Stimulated activated CD8-positive, alpha-beta memory T cell treated with anti-CD3 and anti-CD28 coated beads, Interleukin-12 subunit alpha, Interleukin-12 subunit beta, amount 100 ng/mL, for 4 hours (primary cell): ENCODE measurements at places on chromosomes 5 and 9.

DNA sequence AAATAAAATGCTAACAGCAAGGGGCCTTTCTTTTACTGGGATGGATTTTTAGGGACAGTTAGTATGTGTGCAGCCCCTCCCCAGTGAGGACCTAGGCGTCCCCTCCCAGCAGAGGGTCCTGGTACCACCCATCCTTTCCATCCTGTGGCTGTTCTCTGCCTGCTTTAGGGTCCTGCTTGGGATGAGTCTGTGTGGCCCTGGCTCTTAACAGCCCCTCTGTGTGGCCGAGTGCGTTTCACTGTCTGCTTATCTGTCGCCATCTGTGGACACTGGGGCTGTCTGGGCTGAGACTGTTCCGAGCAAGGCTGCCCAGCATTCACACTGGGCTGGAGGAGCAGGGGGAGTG, 17.0 kb downstream of the WNK2 start:
- DNase-seq, result no peak

DNA sequence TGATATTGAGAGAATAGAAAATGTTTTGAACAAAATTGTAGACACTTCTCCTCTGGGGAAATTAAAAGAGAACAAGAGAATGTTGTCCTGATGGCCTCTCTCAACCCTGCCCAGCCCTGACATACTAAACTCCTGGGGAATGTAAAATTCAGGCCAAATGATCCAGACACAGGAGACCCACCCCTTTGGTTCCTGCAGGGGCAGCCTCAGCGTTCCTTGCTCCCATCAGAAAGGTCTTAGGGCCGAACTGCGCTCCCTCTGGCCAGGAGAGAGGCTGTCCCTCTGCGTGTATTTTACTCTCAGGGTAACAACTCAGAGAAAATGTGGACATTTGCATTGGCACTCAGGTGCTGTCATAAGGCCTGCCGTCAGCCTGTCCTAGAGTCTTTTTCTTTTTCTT, 616.3 kb upstream of the KLF4 start:
- no peak for DNase-seq

DNA sequence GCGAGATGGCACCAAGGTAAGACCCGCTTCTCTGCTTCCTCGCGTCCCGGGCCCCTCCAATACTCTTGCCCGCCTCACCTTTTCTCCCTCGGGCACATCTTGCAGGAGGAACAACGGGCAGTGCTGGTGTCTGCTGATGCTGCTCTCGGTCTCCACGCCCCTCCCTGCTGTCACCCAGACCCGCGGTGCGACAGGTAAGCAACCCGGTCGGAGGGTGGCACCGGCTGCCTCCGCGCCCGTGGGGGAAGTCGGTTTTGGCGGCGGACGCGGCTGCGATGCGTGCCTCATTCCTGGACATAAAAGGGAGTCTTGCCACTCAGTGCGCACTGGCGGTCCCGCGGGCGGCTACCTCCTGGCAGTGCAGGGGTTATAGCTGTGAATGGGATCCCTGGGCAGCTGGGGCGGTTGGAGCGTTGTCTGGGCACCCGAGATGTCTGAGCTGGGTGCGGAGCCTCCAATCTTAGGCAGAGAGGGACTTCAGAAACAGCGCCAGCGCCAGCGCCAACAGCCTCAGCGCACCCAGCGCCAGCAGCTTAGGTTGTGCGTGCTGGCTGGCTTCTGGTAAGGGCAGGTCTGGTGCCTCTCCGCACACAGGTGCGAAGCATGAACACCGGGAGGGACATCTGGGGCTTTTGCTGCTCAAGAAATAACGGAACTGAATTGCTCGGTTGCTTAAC, 488 bp downstream of the COL15A1 start:
- no peak for DNase-seq

DNA sequence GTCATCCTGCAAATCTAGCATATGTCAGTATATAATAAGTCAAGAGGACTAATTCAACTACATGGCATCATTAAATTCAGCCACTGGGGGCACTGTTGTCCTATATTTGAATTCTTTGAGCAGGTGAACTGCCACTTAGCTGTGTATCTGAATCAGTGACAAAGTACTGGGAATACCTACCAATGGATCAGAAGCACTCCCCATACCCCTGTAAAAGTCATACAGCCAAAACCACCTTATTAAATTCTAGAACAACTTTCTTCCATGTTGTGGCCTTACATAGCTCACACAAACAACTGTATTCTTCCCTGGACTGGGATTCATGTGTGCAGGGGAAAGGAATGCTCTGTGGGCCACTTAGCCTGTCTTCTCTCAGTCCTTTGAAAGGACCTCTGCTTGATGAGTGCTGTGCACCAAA, 57.4 kb upstream of the PLPP6 start:
- DNase-seq, result no peak

- DNase-seq, result no peak
These were observed 32.3 kb upstream of the EGFLAM start for GRCh38 chr5:38226091-38226490.

- no peak for DNase-seq
These were observed 18.3 kb upstream of the FUBP3 start for GRCh38 chr9:130561056-130561455.

DNA sequence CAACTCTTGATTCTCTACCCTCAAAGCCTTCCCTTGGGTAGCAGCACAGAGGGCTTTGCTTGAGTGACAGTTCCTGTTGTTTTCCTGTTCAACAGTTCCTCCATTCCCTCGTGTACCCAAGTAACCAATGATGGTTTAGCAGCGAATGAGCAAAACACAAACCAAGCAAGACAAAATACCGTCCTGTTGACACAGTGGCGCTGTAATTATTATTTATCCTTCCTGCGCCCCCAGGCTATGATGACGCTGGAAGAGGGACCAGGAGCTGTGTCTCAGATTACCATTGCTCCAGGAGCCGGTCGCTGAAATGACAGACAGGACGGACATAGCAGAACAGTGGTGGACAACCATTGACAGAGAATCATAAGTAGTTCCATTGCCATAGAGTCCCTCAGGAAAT, 154.8 kb downstream of the GADD45G start:
- DNase-seq, result no peak

- DNase-seq, result no peak
These were observed 1312.6 kb upstream of the DMAC1 start for GRCh38 chr9:9112001-9112720.
